WTC11 (cell line): ENCODE measurements at places on chromosomes 2 and 18.

DNA sequence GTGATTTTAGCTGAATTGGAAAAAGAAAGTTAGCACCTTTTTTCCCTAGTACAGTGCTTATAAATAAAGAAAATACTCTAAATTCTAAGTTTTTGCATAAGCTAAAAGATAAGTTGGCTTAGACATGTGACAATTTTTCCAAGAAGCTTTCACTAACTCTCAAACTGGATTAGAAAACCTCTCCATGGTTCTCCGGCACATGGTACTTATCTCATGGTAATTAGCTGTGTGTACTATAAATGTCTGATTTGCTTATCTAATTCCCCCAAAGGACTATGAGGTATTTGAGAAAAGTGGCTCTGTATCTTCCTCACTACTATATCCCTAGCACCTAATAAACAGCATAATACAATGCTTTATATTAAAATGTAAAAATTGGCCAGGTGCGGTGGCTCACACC is 71.1 kb downstream of the ROCK1 start:
- DNase-seq = no peak

DNA sequence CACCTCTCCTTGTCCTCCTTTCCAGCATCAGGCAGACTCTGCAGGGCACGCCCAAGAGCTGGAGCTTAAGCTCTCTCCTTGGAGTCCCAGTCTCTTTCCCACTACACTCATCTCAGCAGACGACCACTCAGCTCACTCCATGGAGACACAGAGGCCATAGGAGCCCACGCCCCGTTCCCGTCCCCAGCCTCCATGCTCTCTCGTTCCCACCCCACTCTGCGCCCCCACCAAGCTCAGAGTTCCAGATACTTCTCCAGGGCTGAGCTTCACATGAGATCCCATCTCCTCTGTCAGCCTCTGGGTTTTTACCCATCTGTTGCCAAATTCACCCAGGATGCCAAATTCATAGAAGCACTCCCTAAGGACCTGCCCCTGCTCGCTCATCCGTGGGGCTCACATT is 87.3 kb downstream of the MALT1 start:
- DNase-seq = no peak

GRCh38 chr18:8609659-8610458 is 622 bp downstream of the RAB12 start:
- no peak for DNase-seq

DNA sequence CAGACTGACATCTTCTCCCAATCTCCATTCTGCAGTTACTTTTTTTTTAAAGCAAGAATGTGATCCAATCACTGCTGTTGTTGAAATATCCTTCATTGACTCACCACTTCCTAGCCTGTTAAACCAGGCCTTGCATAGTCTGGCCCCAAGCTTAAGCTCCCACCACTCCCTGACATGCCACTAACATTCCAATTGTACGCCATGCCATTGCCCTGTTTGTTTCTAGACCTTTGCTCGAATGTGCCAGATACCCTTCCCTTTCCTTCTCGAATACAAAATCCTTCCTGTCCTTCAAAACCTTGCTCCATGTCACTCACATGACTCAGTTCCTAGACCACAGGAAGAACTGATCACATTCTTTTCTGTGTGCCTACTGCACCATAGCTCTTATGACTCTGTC is 224.2 kb downstream of the CYRIA start:
- no peak for DNase-seq

DNA sequence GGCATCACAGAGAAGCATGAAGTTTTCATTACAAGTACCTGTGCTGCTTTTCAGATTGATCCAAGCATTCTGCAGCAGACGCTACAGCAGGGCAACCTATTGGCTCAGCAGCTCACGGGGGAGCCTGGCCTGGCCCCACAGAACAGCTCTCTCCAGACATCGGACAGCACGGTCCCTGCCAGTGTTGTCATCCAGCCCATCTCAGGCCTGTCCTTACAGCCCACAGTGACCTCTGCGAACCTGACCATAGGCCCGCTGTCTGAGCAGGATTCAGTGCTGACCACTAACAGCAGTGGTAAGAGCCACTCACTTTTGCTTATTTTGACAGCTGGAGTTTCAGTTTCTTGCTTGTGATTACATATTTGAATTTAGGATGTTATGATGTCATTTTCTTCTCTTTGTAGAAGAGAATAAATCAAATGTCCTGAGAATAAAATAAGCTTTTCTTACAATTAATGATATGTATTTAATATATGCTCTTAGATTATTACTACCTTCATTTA is 104.9 kb downstream of the ZNF236 start:
- DNase-seq = no peak

- no peak for DNase-seq
Measured at GRCh38 chr2:9763356-9764152, 79.7 kb upstream of the TAF1B start.

- no peak for DNase-seq
Measured at GRCh38 chr18:49368161-49368875, 92.1 kb downstream of the DYM start.

DNA sequence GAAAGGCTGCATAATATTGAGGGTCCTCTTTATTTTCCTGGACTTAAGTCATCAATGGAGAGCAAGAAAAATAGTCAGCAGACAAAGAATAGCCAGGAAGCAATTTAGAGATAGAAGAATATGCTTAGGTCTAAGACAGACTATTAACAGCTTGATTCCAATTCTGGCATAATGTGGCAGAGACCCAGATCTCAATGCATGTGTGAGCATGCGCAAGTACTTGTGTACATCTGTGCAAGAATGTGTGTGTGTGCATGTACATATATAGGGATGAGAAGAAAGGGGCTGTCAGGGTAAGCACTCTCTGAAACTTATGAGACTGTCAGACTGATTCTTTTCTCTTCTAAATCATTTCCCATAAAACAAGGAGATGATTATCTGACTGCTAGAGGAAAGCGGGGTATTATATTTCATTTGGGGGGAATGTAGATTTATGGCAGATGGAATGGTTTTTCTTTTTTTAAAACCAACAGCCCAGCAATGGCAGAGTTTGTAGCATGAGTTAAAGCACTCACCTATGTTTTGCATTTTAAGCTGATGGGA is 381.3 kb upstream of the SPRED2 start:
- no peak for DNase-seq

DNA sequence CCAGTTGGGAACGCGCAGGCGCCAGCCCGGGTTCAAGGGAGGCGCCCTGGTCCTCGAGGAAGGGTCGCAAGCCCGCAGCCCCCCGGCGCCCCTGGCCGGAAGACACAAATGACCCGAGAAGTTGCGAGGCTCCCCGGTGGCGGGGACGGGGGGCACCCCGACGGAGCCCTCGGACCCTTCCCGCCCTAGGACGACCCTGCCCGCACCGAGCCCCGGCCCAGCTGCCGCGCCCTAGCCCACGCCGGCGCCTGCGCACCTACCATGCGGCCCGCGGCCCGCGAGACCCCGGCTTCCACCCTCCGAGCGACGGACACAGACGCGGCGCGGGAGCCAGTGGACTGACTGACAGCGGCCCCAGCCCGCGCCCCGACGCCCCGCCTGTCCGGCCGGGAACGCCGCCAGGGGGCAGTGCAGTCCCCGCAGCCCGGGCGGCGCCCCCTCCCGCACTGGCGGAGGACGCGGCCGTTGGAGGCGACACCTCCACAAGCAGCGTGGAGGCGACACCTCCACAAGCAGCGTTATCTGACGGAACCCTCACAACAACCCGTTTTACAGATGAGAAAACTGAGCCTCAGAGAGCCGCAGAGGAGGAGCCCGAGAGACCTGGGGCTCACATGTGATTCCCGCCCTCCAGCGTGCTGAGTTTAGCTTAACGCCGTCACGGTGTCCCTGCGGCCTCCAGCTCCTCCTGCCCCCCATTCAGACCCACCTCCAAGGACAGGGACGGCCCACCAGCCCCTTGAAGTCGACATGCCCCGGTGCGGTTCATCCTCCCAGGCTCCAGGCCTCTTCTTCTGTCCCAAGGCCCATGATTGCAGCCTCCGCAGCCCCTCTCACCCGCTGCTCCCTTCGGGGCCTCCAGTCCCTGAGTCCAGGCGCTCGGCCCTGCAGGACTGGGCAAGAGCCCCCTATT is at the start of gene NMUR1:
Gene NMUR1 (minus strand): TSS at position 347 of the 913 bp plus-strand sequence. CDS start 84 bp downstream, at position 263.
- peak; percentile 72 for DNase-seq

DNA sequence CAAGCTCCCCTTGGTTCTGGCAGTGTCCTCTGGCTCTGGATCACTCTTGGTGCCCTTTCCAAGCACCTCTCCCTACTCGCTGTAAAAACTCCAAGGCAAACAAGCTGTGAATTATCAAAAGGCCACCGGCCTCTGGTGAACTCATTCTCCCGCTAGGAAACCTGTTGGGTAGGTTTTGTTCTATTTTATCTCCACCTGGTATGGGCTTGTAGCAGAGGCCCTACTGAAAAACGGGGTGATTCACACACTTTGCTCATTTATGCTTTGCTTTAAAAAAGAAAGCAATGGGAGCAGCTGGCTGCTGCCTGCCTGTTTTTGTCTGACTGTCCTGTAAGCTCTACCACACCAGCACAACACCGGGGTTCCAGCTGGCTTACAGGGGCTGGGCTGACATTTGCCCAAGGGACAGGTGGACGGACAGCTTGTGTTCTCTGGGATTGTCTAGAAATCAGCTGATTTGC is 56.8 kb downstream of the SH3BP4 start:
- DNase-seq = no peak

DNA sequence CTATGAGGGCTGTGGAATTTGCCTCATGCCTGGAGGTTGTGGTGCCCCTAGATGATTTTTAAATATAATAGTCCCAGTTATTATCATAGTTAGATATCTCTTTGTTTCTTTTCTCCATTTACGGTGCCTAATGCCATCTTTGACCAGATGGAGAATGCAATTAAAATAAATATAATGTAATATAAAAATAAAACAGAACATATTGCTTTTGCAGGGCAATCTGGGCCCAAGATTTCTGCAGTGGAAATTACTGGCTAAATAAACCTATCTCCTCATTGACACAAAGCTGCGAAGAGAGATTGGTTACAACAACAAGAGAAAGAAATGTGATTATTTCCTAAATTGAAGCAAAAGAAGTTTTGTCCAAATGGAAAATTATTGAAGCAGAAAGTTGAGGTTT is 51.8 kb downstream of the CPO start:
- no peak for DNase-seq

DNA sequence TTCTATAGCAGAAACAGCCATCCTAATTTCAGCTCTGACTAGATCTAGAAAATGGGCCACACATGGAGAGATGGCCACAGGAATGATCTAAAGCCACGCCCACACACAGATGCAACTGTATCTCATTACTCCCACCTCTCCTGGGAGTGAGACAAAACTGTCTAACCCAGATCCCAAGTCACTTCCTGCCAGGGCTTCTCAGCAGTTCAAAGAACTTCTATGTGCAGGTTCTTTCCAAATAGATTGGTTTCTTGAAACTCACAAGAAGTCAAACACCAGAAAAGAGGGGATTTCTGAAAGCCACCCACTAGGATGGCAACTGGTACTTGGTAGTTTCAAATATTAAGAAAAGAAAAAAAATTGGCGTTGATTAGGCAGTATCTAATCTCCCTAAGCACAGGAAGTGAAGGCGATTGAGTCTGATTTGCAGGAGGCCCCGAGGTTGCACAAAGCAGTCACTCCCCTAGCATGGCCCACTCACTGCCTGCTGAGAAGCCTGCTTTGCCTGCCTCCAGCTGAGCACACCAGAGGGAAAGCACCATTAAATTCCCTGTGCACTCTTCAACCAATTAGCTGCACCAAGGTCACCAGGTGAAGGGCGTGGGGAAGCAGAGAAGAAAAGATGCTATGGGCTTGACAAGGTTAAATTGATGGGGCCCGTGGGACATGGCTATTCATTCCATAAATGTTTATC is 51.1 kb downstream of the PAPOLG start:
- no peak for DNase-seq

DNA sequence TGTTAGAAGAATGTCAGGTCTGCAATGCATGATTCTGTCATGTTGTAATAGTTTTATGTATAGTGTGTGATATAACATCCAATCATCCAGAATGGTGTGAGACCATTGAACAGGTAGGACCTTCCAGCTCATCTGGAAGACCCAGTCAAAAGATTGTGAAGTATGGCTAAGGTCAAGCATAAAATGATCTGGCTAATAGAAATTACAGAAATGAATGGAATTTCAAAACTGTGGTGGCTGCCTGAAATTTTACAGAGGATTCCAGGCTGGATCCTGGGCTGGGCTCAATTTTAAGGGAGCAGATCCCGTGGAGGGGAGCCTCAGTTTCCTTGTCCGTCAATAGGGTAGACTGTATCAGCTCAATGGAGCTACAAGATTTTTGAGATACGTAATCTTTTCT is 39.1 kb downstream of the ACKR3 start:
- no peak for DNase-seq

DNA sequence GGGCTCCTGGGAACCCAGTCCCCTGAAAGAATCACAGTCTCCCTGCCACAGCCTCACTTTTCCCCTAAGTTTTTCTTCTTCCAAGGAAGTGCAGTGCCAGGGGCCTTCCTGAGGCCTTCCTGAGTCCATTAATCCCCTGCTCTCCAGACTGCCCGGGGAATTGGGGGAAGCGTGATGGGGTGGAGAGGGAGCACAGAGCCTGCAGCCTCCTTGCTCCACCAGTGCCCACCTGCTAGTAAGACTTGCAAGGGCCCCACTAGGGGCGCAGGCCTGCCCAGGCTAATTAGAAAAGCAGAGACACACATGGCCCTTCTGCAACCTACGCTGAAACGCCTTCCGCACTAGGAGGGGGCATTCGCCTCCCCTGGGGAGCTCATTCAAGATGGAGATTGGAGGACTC is 110.6 kb downstream of the MRO start:
- no peak for DNase-seq

DNA sequence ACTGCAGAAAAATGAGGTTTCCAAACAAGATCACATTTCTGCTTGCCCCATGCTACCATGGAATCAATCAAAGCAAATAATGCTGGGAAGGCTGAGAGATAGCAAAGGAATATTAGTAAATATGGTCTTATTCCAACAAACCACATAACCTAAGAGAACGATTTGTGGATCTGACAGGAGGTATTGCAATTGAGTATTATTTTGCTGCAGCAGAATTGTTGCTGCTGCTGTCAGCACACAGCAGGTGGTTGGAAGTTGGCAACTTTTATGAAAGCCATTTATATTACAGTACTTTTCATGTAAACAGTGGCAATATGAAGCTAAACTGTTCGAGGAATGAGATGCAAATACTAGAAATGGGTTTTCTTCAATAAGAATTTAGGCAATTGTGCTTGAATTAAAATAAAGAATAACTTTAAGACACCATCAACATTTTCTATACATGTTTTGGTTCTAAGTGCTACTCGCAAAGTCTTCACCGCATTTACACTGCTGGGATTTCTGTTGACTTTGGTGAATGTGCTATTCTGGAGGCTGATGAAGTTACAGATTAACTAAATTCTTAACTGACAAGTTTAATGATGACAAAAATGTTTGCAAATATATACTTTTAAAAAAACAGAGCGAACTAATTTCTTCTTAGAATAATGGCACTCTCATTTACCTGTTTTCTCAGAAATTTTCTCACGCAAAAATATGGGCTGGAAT is 1285.7 kb downstream of the CNTNAP5 start:
- no peak for DNase-seq

DNA sequence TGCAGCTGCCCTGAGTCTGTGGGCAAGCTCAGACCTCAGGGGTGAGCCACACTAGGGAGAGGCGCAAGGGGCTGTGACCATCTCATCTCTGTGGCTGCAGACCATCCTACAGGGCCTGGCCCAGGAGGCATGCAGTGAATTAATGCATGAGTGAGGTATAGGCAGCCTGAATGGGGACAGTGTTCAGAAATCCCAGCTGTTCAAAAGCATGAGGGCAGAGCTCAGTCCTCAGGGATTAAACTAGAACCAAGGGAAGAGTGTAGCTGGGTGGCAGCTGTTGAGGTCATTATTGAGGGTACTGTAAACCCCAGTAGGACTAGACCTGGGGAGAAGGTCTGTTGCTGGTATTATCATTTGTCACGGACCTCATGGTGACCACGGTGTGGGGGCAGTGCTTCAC is 17.0 kb downstream of the TMEM177 start:
- DNase-seq = no peak
